ENCODE measurements at places on chromosomes 2 and 18.

DNA sequence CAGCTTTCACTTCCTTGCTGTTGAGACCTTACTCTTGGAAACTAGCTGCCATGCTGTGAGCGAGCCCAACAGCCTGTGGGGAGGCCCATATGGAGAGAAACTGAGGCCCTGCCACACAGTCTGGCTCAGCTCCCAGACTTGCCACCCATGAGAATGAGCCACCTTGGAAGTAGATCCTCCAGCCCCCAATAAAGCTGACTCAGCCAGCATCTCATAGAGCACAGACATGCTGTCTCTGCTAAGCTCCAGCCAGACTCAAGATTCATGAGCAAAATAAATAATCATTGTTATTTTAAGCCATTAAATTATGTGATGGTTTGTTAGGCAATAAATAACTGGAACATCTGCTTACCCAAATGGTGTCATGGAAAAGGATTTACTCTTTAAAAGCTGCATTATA lies 53.6 kb upstream of the DDX18 start:
- no peak for DNase-seq

DNA sequence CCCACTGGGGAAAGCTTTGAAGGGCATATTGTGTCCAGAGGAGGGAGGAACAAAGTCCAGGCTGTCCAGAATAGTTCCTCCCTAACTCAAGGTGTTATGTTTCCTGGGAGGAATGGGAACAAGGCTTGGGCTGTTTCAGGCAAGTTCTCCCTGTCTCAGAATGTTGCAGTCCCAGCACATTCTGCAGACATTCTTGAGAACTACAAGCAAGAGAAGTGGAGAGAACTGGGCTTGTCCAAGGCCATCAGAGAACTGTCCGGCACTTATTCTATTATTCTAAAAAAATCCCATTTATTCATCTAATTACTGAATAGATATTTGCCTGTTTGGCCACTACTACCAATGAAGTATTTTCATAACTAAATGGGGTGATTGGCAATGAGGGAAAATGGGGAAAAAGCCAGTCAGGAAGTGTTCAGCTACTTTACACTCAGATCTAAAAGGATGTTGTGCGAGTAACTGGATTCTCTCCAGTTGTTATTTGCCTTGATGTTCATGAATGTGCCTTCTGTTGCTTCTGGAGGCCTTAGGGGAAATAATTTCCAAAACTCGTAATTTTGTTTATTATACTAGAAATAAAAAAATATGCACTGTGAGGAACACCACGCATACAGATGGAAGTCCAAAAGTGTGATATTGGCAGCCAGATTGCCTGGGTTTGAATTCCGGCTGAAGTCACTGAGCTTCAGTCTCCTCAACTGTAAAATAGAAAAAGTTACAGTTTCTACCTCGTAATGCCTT lies 300.1 kb upstream of the RND3 start:
- DNase-seq = no peak

DNA sequence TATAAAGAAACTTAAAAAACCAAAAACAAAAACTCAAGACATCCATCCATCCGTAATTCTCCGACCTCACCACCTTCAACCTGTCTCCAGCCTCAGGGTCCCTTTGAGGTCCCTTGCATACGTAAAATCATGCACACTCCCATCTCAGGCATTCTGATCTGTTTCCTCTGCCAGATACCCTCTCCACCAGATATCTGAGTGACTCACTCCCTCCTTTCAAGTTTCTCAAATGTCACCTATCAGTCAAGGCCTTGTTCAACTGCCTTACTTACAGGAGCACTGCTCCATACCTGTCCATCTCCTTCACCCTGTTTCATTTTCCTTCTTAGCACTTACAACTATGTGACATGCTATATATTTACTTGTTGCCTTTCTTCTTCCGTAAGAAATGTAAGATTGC lies 369.3 kb downstream of the NBAS start:
- DNase-seq = no peak

DNA sequence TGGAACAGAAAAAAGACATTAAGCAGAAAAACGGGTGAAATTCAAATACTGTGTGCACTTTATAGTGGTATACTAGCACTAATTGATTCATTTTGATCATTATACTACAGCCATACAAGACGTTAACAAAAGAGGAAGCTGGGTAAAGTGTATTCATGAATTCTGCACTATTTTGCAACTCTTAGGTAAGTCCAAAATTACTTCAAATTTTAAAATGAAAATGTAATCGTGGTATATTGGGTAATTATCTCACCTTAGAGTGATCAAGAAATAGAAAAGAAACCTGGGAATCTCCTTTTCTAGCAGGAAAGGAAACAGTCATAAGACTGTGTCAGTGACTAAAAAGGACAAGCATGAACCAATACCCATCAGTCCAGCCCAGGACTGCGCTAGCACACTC lies 5.4 kb downstream of the TGFBRAP1 start:
- DNase-seq = no peak

DNA sequence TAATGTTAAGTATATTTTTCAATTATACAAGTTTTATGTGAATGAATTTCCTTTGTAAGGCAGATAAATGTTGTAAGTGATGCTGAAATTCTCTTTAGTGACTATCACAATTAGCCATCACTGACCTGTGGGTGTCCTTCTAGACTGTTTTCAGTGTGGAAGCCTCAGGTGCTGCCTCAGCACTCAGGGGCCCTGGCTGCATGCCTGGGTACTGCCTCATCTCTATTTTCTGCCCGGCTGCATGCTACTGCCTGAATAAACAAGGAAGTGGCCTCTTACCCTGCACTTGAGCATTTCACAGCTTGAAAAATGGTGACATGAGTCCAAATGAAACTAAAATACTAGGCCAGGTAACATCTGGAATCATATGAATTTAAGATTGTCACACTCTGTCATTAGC lies 787.6 kb upstream of the SALL3 start:
- no peak for DNase-seq

- DNase-seq = no peak
These were observed 40.6 kb downstream of the ASAP2 start for GRCh38 chr2:9247177-9247576.

GRCh38 chr2:200423541-200423940 lies 86.3 kb downstream of the KCTD18 start:
- no peak for DNase-seq

- no peak for DNase-seq
These were observed 73.1 kb upstream of the HPCAL1 start for GRCh38 chr2:10229462-10230099.

GRCh38 chr2:72770879-72771461 lies 54.9 kb downstream of the EXOC6B start:
- peak; percentile 75 for DNase-seq

DNA sequence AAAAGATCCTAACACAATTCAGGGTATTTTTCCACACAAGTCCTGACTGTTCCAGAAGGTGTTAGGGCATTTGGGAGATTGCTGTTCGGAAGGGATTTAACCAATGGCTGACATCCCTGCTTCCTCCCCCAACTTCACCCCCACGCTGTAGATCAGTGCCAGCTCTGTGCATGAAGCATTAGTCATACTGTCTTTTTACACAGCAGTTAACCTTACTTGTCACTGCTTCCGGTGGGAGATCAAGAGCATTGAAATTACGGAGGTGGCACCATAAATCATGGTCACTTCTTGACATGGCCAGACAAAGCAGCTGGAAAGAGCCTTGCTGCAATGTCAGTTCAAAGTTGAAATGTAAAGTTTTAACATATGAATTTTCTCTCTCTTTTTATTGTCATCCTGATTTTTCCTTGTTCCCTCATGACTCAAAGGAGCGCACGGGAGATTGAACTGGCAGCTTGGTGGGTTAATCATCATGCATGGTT lies 70.2 kb downstream of the HRH4 start:
- peak; percentile 47 for DNase-seq

GRCh38 chr18:22233266-22233665 lies 63.9 kb downstream of the GATA6 start:
- DNase-seq = no peak

DNA sequence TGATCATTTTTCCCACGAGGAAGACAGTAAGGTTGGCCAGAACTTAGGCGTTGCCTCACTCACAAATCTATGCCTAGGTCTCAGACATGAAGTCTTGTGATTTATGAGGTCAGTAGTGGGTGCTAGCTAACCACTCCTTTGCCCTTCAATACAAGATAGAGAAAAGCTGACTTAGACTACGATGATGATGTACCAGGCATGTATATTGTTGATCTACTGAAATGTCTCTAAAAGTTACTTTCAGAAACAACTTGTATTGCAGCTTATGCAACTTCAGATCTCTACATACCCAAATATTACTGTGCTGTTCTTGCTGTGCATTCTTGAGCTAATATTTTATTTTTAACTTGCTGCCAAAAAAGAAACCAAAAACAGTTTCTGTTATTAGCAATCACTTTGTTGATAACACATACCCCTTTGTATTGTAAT lies 30.6 kb downstream of the MAPRE2 start:
- DNase-seq = no peak

DNA sequence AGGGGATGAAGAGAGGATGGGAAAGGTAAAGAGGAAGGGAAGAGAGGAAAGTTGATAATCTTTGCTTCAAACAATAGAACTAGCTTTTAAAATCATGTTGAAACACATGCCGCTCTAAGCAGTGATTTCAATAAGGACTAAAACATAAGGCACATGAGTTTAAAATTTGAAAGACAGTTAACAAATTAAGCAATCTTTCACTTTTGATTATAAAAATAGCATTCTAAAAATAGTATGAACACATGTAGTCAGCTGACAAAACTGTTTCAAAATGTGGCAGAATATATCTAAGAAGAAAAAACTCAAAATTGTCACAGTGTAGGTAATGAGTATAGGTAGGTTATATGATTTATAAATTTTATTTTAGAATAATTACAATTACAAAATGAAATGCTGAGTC lies 25.3 kb downstream of the PSME4 start:
- no peak for DNase-seq

GRCh38 chr2:179239195-179239594 lies 25.4 kb downstream of the SESTD1 start:
- DNase-seq = no peak

- DNase-seq = no peak
These were observed 11.7 kb upstream of the CHMP1B start for GRCh38 chr18:11839556-11839955.

DNA sequence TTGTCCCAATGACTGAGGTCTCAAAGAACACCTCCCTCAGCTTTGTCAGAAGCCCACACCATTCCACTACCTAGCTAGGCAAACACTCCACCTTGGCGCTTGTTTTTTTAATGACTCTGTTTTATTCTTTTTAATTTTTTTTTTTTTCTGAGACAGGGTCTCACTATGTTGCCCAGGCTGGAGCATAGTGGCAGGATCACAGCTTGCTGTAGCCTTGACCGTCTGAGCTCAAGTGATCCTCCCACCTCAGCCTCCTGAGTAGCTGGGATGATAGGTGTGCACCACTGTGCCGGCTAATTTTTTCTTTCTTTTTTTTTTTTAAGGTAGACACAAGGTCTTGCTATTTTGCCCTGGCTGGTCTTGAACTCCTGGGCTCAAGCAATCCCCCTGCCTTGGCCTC lies 101.9 kb downstream of the SLC25A12 start:
- DNase-seq = no peak

GRCh38 chr2:206054952-206055351 lies 31.0 kb downstream of the INO80D start:
- no peak for DNase-seq

GRCh38 chr2:101038455-101039255 lies 36.6 kb downstream of the RPL31 start:
- peak; percentile 49 for DNase-seq

DNA sequence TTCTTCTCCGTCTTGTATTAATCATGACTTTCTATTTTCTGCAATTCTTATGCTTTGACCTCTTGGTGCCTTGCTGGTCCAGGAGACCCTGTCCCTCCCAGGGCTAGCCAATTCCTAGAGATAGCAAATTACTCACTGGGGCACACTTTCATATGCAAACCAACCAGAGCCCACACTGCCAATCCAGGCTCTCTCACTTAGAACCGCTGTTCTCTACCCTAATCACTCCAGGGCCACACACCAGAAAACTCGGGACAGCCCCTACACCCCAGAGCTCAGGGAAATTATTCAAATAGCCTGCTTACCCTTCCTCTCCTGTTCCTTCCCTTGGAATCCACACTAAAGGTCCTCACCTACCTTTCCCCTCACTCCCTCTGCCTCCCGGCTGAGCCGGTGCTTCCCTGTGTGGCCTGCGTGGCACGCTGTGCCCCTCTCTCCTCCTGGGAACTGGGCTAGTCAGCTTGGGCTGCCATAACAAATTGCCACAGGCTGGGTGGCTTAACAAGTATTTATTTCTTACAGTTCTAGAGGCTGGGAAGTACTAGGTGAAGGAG lies 41.7 kb downstream of the VWA3B start:
- no peak for DNase-seq

GRCh38 chr2:113248997-113249770 lies 29.5 kb downstream of the PAX8 start:
- peak; percentile 33 for DNase-seq

GRCh38 chr2:176432434-176432833 lies 163.2 kb downstream of the MTX2 start:
- DNase-seq = no peak

DNA sequence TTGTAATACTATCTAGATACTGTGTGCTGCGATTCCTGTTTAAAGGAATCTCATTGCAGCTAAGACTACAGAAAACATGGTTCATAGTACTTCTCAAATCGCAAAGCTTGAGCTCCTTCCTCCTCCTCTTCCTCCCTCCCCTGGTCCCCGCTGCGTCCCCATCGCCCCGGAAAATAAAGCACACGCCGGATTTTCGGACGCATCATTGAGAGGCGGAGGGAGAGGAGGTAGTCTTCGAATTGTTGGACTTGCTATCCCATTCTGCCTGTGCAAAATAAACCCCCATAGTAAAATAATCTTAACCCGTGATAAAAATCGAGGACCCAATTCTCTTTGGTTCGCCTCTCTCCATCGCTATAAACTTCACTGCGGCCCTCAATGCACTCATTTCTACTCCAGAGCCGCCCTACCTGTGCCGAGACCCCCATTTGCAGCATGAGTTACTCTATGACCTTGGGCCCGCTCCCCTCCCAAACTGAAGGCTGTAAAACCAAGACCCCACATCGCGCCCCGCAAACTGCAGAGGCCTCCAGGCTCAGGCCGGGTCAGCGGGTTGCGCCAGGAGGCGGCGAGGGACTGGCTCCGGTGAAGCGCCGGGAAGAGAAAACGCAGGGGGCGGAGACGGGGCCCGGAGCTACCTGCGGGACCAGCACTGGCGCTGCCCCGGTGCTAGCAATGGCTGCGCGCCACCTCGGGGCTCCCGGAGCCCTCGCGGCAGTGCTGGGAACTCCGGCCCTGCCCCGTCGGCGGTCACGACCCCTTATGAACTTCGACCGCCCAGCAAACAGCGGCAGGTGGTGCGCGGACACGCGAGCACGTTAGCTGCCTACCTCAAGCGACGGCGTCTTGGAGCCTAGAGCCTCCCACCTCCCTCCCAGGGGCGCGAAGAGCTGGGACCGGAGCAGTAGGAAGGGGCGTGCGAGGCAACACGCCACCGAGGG lies 649 bp downstream of the ESCO1 start:
- peak; percentile 34 for DNase-seq

GRCh38 chr2:205463466-205464025 lies 218.8 kb upstream of the NRP2 start:
- DNase-seq = no peak

GRCh38 chr18:48124857-48125626 lies 194.6 kb upstream of the SMAD2 start:
- no peak for DNase-seq

GRCh38 chr2:223042704-223043118 lies 9.3 kb upstream of the KCNE4 start:
- DNase-seq = no peak

Data from HAP-1 (cell line).